ENCODE measurements at places on chromosomes 1 and 21. TPM values are rescaled to one million over a fixed set of nuclear protein-coding genes. Genes with fewer than 3 reads are reported as not detected.

Gene ZNF683
- not detected for total RNA-seq

Gene CD58
- total RNA-seq: 21.8 TPM

Gene FPGT
- total RNA-seq: 7.5 TPM

Gene HMCN1
- 0.02 TPM for total RNA-seq

Gene ACP6
- total RNA-seq: 22.6 TPM

Gene THEM4
- total RNA-seq: 12.2 TPM

Gene SFN
- 565 TPM for total RNA-seq

Gene SYCP1
- total RNA-seq: not detected

Gene KRTAP19-6
- not detected for total RNA-seq

Gene PCBP3
- 1.5 TPM for total RNA-seq

Gene SIK1
- total RNA-seq: 15.9 TPM

Gene AKR7A3
- 0.21 TPM for total RNA-seq

Gene GCSAML
- not detected for total RNA-seq

Gene ST6GALNAC5
- not detected for total RNA-seq

Gene AGMAT
- 5.4 TPM for total RNA-seq

Gene TDRD5
- total RNA-seq: 0.06 TPM

Gene SPRR2B
- not detected for total RNA-seq

Gene CELA2A
- total RNA-seq: 0.13 TPM

Gene SLC66A1
- 23.2 TPM for total RNA-seq

Gene MPZ
- 0.37 TPM for total RNA-seq

Gene C4BPA
- total RNA-seq: 0.60 TPM

Gene MROH9
- not detected for total RNA-seq

Gene MAP3K7CL
- total RNA-seq: 1.5 TPM

Gene RGS8
- total RNA-seq: not detected

Gene CACHD1
- total RNA-seq: 1.5 TPM

Gene PTPN7
- not detected for total RNA-seq

Gene SPRR1B
- not detected for total RNA-seq

Gene RIPK4
- total RNA-seq: 16.3 TPM

Gene MXRA8
- 0.21 TPM for total RNA-seq

Gene ADGRL4
- not detected for total RNA-seq

Gene SLAMF9
- 0.24 TPM for total RNA-seq

Gene MFSD2A
- 4.3 TPM for total RNA-seq

Gene NEK2
- total RNA-seq: 45.6 TPM

Gene KRTAP22-1
- total RNA-seq: not detected

Gene MED8
- total RNA-seq: 36.6 TPM

Gene ARHGEF10L
- 4.8 TPM for total RNA-seq

Gene SELE
- total RNA-seq: not detected
